ENCODE measurements at places on chromosomes 5 and 9.

DNA sequence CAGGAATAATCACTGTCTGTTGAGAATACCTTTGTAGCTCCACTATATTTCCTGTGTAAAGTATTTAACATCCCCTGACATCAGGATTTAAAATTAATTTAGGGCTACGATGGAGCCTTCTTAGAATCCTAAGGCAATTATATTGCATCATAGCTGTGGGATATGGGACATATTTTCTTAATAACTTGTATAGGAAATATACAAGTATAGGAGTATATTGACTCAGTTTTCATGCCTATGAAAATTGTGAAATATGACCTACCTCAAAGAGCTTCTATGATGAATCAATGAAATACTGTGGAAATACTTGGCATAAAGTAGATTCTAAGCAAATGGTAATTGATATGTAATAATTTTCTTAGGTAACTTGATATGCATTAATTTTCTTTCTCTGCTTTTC lies 221.0 kb upstream of the KLF4 start:
- no peak for DNase-seq

GRCh38 chr5:34599471-34600117 lies 56.5 kb upstream of the RAI14 start:
- no peak for DNase-seq

GRCh38 chr5:87413343-87413645 lies 564 bp upstream of the CCNH start:
- DNase-seq = no peak

DNA sequence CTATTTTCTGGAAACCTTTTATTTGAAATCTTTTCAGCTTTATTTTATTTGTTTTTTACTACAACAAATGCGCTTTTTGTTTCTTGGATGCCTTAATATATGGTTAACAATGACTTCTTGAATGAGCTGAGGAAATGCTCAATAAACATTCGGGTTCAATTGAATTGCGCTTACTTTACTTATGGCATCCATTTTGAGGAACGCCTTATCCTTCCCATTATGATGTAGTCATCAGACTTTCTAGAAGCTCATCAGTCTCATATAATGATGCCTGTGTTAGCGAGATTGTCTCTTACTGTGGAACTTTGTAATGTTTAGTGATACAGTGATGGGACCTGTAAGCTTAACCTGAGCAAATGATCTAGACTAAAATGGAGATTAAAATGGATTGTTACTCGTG lies 916 bp downstream of the SHLD3 start:
- no peak for DNase-seq

- no peak for DNase-seq
Measured at GRCh38 chr5:42242210-42242609, 181.0 kb upstream of the GHR start.

GRCh38 chr9:33101104-33101951 lies 24.9 kb upstream of the SMU1 start:
- no peak for DNase-seq

- peak; percentile 34 for DNase-seq
Measured at GRCh38 chr5:62306896-62307689, 1.1 kb downstream of the KIF2A start.

DNA sequence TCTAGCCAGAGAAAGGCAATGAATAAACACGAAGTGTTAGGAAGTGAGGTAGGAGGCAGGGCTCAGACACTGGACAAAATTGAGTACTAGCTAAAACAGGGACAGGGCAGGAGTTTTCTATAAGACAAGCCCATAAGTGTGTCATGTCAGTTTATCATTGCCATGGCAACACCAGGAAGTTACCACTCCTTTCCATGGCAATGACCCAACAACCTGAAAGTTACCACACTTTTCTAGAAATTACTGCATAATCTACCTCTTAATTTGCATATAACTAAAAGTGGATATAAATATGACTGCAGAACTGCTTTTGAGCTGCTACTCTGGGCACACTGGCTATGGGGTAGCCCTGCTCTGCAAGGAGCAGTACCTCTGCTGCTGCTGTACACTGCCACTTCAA lies 442.5 kb upstream of the COX7C start:
- no peak for DNase-seq

DNA sequence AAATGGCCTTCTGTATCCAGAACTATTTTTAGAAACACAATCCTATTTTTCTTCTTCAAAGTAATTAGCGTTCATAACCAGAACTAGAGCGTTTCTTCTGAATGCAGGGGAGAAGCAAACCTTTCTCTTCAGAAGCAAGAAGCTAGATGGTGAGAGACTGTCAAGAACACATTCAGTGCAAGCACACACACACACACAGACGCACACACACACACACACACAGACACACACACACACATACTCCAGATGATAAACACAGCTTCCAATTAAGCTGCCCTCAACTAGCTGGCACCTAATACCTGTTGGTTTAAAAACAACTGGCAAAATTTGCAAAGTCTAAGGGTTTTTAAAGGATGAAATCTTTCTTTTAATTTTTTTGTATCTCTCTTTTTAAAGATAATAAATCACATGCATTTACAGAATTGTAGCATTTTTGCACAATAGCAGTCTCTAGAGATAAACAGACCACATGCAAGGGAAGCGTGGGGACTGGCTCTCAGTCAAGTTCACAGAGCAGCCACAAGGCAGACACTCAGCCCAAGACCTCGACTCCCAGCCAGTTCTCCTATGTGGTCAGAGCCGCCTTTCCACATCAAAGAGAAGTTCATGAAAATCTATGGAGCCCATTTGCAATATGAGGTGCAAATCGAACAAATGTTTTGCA lies 138.5 kb downstream of the TTLL11 start:
- no peak for DNase-seq

Measured in activated T-cell treated with anti-CD3 and anti-CD28 coated beads for 1 hour (primary cell).